Left cardiac atrium (tissue), 4 donors: ENCODE measurements at places on chromosomes 7 and 10.

GRCh38 chr7:80481196-80481884 is 30.5 kb downstream of the GNAT3 start:
- no peak for DNase-seq

DNA sequence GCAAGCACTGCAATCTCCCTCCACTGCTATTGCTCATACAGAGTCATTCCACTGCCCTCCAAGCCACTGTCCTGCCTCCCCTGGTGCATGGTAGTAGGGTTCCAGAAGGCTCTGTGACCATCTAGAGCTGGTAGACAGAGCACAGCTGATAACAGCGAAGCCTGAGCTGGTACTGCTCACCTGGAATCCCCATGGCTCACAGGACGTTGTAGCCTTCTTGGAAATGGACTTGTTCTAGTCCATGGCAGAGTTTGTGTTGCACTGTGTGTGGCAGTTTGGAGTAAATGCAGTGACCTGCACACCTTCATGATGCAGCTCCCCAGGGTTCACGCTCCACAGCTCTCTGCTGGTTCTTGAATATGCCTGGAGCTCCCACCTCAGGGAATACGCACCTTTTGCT is 67.0 kb downstream of the ITGA8 start:
- no peak for DNase-seq

- DNase-seq: no peak
Observed at GRCh38 chr7:88523645-88524044, 217.0 kb upstream of the STEAP4 start.

GRCh38 chr10:24574578-24575155 is 149.0 kb downstream of the ARHGAP21 start:
- no peak for DNase-seq

DNA sequence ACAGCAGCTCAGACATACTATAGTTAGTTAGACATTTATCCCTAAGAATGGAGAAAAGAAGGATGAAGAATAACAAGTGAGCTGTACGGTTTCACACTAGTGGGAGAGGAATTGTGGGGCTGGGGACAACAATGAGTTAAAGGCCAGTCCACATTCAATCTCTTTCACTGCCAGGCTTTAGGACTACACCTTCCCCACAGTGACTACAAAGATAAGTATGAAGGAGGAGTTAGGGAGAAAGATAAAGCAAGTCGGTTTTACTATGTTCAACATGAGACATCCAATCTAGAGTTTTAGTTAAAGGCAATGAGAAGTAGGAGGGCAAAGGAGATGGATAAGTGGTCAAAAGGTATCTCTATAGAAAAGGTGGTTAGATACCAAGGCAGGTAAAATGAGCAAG is 16.3 kb downstream of the ARHGAP12 start:
- DNase-seq: no peak

GRCh38 chr7:112898432-112899290 is 108.5 kb upstream of the TMEM168 start:
- no peak for DNase-seq
